ENCODE measurements at places on chromosomes 11 and 22.

DNA sequence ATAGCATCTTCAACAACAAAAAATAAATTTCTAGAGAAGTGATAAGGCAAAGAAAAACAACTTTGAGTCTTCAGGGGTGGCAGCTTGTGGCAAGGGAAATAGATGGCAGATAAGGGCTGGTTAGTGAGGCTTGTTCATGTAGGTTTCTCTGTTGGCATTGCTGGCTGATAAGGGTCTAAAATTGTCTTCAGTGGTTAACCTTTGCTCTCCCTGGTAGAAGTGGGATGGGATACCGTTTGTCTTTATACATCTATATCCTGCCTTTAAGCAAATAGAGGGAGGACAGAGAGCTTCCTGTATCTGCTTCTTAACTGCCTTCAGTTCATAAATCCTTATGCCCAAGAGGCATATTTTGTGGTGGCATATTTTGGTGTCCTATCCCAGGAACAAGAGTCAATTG lies 57.1 kb downstream of the TRAF6 start:
- DNase-seq, result no peak

DNA sequence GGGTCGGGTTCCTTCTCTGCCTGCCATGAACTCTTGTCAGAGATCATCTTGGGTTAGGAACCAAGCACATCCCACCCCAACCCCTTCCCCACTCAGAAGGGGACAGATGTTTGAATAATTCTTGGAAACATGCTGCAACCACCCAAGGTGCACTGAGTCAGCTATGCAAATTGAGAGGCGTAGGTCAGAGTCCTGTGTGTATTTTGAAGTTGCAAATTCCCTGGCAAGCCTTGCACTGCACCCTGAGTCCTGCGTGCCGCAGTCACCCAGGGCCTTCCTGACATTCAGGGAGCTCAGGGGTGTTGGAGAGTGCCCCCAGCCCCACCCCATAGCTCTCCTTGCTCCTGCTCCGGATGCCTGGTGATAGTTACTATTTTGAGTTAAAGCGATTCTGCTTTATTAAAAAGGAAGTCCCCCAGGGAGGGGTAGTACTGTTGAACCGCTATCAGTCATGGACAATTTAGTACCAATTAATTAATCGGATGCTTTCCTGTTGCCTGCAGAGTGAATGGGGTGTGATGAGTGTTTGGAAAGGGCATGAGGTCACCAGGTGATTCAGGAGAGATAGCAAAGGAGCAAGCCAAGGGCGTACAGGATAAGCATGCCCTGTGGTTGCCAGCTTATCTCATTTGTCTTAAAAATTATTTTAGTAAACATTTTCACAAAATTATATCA lies 123.7 kb downstream of the GRIK4 start:
- no peak for DNase-seq

DNA sequence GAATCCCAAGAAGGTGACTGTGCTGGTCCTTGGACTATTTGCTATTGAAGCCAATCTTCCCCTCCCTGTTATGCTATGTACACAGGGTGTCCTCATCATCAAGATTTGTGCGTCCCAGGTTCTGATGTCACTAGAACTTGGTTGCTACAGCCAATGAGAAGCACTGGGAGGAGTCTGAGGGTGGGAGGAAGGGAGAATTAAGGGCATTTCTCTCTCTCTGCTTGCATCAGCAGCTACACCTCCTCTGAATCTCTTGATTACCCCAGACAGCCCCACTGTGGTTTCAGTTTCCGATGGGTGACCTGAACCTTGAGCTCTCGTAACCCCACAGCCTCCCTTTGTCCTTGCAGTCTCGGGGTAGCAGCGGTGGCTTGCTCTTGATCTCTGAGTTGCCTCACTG lies 212.4 kb upstream of the SESN3 start:
- no peak for DNase-seq

GRCh38 chr11:65912845-65913244 lies 6.0 kb downstream of the C11orf68 start:
- DNase-seq, result no peak

DNA sequence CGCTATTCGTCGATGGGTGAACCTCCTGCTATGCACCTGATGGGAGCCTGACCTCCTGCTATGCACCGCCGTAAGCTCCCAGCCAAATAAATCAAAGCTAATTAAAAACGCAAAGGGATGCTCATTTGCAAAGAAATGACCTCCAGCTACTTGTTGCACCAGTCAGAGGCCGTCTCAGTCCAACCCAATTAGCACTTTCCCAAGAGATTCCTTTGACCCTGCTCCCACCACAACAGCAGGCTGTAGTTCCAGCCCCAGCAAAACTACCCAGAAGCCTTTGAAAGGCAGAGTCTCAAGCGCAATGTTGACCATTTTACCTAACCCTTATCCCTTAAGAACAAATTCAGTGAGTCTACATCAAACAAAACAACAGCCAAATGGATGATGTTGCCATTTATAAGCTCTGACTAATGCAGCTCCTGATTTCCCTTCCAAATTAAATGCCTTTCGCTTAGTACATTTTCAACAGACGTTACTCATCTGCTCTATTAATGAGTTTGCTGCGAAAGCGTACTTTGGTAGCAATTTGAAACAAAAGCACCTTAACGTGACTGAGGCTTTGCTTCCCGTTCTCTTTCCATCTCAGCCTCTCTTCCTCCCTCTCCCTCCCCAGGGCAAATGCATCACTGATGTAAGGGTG lies 17.2 kb upstream of the BSX start:
- no peak for DNase-seq

GRCh38 chr11:123344790-123345357 lies 85.2 kb upstream of the GRAMD1B start:
- no peak for DNase-seq

DNA sequence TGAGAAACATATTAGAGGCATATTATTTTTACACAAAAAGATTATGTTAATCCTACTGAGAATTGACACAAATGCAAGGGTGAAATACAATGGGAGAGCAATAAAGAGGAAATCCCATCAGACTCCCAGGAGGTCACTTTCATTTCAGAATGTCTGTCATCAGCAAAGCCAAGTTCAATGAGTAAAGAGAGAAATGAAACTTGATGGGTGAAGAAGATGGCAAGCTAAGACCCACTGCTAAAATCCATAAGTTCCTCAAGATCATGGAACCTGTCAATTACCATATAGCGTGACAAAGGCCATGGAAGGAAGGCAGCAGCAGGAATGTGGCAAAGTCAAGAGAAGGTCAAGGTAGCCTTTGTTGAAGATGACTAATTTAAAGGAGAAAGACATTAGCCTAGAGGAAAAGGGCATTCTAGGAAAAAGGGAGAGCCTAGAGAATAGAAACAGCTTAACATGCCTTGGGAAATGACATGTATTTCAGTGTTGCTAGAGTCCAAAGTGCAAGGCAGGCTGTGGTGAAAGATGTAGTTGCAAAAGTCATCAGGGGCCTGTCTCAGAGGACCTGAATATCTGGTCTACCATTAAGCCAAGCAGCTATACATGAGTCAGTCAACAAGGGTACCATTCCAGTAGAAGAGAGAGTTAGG lies 43.1 kb downstream of the FAM168A start:
- no peak for DNase-seq

GRCh38 chr22:23745791-23746190 lies 5.1 kb downstream of the ZNF70 start:
- DNase-seq, result no peak

DNA sequence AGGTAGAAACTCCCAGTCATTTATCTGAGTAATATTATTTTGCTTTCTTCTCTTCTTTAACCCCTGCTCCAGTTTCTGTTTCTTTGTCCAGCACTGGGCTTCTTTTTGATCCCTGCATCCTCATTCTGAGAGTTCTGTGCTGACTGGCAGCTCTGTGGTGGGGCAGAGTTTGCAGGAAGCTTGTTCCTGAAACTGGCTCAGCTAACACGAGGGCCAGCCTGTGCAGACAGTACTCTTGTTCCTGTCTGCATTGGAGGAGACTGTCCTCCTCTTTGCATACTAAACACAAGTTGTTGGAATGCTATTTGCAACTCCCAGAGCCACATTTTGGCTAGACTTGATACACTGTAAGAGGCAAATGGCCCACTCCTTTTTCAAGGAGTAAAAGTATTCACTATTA lies 93.1 kb upstream of the HORMAD2 start:
- no peak for DNase-seq

- no peak for DNase-seq
These were observed 340.1 kb downstream of the MN1 start for GRCh38 chr22:27461470-27461869.

DNA sequence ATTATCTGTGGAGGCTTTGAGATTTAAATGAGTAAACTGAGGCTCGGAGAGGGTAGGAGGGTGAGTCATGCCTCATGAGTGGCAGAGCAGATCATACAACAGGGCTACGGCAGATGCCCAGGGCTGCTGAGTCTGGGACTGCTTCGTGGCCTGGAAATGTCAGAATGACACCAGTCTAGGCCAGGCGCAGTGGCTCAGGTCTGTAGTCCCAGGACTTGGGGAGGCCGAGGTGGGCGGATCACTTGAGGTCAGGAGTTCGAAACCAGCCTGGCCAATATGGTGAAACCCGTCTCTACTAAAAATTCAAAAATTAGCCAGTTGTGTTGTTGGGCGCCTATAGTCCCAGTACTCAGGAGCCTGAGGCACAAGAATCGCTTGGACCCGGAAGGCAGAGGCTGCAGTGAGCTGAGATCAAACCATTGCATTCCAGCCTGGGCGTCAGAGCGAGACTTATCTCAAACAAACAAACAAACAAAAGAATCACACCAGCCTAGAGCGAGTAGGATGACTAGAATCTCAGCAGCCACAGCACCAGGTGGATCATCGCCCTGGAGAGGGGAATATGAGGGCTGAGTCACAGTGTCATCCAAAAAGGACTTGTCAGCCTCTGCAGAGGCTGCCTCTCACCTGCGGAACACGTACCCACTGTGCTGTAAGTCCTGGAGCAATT lies 48.6 kb upstream of the ADA2 start:
- no peak for DNase-seq

GRCh38 chr11:81039916-81040524 lies 1599.2 kb upstream of the TENM4 start:
- no peak for DNase-seq

- no peak for DNase-seq
These were observed 9.2 kb upstream of the STT3A start for GRCh38 chr11:125583496-125583895.

DNA sequence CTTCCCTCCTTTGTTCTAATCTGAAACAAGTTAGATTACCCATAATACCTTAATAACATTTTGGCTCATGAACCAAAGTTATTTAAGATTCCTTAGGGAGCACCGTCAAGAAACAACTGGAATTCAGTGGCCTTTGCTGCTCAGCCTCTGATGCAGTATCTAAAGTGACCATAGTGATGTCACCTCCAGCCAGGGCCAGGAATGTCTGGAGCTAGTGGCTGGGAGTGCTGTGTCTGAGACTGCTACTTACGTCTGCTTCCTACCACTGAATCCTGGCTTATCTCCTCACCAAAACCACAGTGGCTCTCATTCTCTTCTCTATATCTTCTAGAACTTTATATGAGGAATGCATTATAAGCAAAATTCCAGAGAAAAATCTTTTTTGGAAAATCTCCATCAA lies 658.0 kb downstream of the DLG2 start:
- DNase-seq, result no peak

DNA sequence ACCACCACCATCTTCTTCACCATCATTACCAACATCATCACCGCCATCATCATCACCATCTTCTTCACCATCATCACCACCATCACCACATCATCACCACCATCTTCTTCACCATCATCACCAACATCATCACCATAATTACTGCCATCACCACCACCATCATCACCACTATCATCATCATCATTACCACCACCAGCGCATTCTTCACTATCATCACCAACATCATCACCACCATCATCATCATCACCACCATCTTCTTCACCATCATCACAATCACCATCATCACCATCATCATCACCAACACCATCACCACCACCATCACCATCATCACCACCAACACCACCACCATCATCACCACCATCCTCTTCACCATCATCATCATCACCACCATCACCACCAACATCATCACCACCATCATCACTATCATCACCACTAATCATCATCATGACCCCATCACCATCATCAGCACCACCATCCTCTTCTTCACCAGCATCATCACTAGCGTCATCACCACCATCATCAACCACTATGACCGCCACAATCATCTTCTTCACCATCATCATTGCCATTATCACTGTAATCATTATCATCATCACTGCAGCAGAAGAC lies 303.8 kb downstream of the CTTN start:
- DNase-seq, result no peak

GRCh38 chr11:3817181-3817800 lies 8.9 kb downstream of the PGAP2 start:
- no peak for DNase-seq

DNA sequence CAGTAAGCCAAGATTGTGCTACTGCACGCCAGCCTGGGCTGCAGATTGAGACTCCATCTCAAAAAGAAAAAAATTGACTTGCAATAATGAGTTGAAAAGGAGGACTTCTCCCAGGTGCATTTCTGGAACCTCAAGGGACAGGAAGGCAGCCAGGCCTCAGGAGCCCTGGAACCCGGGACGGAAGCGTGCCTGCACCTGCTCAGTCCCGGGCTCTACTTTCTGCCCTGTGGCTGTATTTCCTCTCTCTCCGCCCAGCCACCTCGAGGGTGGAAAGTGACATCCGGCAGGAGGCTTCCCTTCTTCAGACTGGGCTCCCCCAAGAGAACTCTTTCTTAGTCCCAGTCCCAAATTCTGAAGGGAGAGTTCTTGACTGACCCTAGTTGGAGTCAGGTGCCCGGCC lies 20.2 kb upstream of the GAL start:
- no peak for DNase-seq

GRCh38 chr11:84384731-84385130 lies 1098.6 kb upstream of the CCDC90B start:
- DNase-seq, result peak; percentile 3

GRCh38 chr11:117837791-117838190 lies 13.2 kb upstream of the FXYD2 start:
- DNase-seq, result no peak

DNA sequence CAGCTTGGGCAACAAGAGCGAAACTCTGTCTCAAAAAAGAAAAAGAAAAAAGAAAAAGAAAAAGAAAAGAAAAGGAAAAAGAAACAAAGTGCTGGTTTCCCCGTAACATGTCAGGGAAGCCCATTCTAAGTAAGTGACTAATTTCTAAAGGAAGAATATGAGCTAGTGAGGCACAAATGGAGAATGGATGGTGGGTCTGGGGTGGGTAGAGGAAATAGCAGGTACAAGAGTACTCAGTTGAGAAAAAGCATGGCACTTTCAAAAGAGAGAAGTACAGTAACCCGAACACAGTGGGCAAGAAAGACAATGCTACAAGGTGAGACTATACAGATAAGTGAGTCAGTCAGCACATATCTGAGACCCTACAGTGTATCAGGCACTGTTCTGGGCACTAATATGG lies 4.5 kb downstream of the MAJIN start:
- no peak for DNase-seq

Measured in activated CD4-positive, alpha-beta T cell treated with anti-CD3 and anti-CD28 coated beads, Interleukin-2, amount 50 U/mL, for 24 hours (primary cell).